Stimulated activated naive CD8-positive, alpha-beta T cell treated with anti-CD3 and anti-CD28 coated beads, Interleukin-15, Interleukin-2, amounts not matched to agents 100 U/mL and 50 U/mL, for 24 hours (primary cell): ENCODE measurements at places on chromosomes 7 and 10.

DNA sequence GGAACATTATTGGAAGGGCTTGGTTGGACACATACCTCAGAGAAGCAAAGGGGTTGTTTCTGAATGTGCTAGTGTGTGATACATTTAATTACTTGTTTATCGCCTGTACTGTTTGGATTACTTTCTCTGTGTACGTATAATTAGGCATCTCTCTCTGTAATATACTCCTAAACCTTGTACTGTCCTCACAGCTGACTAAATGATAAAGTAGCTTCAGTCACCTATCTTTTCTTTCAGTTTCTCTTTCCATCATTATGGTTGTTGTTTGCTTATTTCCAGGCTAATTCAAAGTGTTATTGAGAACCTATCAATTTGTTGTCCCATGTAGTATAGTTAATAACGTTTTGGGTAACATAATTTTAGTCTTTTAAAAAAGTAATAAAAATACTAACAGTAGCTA lies 34.0 kb downstream of the MXI1 start:
- no peak for DNase-seq

- DNase-seq, result no peak
Measured at GRCh38 chr10:78972160-78972946, 96.4 kb upstream of the ZMIZ1 start.

DNA sequence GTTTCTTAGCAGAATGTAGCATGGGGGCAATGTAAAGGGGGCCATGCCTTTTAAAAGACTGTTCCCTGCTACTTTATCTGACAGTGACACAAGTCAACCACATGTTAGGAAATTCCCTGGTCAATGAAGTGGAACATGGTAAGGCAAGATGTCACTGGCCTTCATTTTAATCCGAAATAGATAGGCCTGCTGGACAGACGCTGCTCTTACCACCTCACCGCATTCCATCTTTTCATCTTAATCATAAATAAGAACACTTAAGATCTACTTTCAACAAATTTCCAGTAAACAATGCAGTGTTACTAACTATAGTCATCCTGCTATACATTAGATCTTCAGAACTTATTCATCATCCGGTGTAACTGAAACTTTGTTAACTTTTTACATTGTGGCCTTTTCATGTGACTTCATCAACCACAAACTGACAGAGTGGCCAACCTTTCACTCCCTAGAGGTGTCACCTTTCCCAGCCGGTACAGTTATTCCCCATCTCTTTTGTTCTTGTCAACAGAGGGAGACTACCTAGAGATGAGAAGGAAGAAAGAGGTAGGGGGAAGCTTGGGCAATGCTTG lies 15.6 kb downstream of the ASB4 start:
- peak; percentile 21 for DNase-seq

DNA sequence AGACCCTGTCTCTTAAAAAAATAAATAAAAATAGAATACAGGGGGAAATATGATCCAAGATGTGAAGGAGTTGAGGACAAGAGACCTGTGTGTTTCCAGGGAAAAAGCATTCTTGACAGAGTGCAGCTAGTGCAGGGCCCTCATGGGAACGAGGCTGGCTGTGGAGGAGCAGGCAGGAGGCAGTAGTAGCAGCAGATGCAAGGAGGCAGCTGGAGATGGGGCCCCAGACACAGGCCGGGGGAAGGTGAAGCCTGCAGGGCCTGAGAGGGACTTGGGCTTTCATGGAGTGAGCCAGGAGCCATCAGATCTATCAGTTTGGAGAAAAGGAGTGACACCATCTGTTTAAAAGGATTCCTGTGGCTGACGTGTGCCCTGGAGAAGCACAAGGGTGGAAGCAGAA lies 71.4 kb upstream of the ZNF438 start:
- DNase-seq, result no peak

DNA sequence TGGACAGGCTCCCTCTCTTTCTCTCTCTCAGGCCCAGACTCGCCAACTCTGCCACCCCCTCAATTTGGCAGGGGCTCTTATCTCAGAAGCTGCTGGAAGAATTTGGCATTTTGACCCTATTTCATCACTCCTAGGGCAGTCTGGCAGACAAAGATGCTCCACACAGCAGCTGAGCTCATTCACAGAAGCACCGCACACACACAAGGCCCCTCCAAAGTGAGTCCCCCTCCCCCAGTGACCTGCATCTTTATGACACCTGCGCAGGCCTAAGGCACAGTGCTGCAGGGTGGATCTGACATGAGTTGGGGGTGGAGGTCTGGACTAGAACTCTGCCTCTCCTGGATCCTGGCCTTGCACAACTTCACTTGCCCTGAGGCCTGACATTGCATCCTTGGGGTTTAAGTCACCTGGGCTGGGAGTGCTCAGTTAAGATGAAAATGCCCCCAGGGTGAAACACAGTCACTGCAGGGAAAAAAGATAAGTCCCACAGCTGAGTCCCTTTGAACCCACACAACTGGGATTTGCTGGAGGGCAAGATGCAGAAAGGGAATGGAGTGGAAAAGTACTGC lies 41.1 kb upstream of the DUSP5 start:
- no peak for DNase-seq

GRCh38 chr10:123536176-123536845 lies 129.8 kb upstream of the GPR26 start:
- DNase-seq, result no peak

DNA sequence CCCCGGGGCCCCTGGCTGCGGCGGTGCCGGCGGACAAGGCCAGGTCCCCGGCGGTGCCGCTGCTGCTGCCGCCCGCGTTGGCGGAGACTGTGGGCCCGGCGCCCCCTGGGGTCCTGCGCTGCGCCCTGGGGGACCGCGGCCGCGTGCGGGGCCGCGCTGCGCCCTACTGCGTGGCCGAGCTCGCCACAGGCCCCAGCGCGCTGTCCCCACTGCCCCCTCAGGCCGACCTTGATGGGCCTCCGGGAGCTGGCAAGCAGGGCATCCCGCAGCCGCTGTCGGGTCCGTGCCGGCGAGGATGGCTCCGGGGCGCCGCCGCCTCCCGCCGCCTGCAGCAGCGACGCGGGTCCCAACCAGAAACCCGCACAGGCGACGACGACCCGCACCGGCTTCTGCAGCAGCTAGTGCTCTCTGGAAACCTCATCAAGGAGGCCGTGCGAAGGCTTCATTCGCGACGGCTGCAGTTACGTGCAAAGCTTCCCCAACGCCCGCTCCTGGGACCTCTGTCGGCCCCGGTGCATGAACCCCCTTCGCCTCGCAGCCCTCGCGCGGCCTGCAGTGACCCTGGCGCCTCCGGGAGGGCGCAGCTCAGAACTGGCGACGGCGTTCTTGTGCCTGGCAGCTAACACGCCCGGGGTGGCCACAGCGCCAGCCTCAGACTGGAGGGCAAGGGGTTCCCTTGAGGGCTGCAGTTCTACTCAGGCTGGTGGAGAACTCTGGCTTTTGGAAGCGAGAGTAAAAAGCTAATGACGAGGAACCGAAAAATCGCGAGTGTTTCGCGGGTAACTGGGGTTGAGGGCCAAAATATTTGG lies 804 bp downstream of the FRAT1 start:
- DNase-seq, result peak; percentile 71

- DNase-seq, result no peak
Measured at GRCh38 chr10:61313460-61313859, 139.7 kb downstream of the TMEM26 start.

- no peak for DNase-seq
Measured at GRCh38 chr7:108461840-108462239, 5.6 kb upstream of the NRCAM start.

DNA sequence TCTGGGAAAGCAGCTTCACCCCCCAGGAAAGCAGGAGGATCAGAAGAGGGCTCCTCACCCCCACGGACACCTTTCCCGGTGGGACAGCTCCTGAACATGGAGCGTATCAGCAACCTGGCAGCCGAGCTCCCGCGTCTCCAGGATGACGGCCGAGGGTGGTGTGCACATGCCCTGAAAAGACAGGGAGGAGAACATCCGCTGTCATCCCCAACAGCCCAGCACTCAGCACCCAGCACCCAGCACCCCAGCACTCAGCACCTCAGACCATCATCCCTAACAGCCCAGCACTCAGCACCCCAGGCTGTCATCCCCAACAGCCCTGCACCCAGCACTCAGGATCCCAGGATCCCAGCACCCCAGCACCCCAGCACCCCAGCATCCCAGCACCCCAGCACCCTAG lies 3.9 kb upstream of the CFAP46 start:
- no peak for DNase-seq

GRCh38 chr7:36617408-36617807 lies 106.9 kb downstream of the AOAH start:
- DNase-seq, result no peak

DNA sequence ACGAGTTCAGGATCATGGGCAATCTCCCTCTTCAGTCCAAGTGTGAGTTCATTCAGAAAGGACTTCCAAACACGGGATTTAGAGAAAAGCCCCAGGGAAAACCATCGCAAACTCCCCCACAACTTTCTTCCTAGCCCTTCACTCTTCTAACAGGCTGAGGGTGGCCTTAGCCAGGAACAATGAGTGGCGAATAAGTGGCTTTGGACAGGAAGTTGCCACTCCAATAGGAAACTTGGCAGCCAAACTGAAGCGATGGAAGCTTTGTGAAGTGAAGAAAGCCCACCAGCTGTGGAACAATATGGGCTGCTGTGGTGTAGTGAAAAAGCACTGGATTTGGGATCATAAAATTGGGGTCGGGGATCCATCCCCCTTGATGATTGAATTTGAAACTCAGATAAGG lies 193.2 kb downstream of the TEX36 start:
- no peak for DNase-seq

DNA sequence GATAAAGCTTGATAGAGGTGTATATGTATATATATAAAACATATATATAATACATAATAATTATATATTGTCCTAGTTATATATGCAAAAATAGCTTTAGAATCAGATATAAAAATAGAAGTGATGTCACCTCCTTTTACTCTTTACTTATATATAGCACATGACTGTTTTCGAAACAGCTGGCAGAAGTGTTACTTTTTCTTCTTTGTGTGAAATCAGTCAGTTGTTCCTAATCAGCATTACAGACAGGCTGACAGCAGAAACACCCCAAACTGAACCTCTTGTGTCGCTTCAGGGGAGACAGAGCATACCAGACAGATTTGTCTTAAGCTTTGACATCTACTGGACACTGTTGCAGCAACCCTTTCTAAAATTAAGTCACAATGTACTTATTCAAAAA lies 684.9 kb upstream of the CELF2 start:
- DNase-seq, result no peak

DNA sequence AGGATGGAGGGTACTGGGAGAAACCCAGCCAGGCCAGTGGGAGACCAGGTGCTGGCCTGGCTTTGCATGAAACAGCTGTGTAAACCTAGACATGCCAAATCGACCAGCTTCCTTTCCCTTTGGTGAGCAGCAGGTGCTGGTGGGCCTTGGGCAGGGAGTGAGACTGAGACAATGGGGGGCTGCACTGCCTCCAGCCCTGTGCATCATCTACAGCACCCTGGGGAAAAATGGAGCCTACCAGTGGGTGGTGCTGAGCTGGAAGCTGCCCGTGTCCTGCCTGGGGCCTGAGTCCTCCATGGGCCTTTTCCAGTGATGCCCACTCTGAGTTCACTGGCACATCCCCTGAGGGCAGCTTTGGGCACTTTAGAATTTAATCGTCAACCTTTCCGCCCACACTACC lies 19.2 kb upstream of the DDC start:
- DNase-seq, result no peak

DNA sequence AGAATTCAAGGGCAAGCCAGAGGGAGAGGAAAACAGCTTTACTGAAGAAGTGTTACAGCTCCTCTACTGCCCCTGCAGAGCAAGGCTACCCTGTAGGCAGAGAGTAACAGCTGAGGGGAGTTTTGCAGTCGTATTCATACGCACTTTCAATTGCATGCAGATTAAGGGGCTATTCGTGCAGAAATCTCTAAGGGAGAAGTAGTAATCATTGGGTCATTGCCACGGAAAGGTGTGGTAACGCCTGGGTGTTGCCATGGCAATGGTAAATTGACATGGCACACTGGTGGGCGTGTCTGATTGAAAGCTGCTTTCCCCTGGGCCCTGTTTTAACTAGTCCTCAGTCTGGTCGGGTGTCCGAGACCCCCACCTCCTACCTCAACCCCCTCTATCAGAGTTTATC lies 227.2 kb downstream of the NSUN6 start:
- DNase-seq, result no peak

GRCh38 chr7:102424787-102425218 lies 8.6 kb upstream of the ORAI2 start:
- DNase-seq, result no peak

DNA sequence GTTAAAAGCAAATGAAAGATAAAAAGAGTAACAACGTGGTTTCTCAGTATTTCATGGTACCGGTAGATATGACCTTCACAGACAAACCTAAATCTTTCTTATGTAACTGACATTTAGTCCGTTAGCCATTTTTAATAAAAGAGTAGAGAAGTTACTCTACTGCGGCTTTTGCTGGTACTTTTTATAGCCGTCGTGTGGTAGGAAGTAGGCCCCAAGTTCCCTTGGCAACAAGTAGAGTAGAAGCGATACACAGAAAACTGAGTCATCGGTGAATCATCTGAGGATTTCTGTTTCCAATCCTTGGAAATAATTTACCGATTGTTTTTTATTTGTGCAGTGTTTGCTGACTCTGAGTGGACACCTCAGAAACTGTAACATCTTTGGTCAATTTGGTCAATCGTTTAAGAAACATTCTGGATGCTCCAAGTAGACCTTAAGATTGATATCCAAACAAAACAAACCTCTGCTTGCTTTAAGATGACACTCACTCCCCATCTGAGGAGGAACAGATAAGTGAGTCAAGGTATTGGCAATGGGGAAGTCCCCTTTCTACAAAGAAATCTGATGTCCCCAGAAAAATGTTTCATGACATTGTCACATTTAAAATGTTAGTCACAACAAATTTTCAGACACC lies 63.9 kb upstream of the AHR start:
- peak; percentile 55 for DNase-seq

DNA sequence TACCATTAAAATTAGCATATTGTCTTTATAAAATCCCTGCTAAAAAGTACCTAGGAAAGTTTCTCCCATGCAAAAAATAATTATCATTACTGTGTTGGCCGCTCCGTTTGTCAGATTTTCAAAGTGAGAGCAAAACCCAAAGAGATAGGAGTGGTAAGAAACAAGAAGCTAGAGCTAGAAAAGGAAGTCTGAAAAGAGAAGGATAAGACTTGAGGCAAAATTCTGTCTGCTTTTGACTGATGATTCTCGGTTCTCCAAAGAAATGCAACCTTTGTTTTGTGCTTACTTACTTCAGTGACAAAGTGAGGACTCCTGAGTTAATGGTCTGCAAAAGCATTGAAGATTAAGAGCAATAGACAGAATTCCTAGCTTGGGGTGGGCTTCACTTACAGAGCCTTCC lies 33.3 kb upstream of the CAPZA2 start:
- no peak for DNase-seq

DNA sequence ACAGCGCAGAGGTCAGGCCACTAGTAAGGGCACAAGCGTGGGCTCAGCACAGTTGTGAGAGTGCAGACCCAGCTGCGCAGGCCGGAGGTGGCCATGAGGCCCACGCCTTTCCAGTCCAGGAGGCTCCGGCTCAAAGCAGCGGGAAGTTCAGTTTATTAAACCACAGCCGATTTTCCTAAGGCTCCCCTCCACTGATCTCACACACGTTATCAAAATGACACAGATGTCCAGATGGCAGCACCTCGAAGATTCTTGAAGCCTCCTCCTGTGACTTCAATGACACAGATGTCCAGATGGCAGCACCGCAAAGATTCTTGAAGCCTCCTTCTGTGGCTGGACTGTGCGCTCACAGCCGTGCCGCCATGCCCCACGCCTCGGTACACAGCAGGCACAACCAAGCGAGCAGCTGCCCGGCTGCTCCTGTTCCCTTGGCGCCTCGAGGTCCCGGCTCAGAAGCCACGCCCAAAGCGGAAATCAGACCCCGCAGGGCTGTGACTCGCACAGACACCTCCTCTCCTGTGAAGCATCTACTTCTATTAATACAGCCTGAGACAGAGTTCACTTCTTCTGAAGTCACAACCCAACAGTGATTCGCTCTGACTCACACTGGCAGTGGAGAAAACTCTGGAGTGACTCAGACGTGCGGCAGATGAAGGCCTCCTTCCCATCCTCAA lies 122.7 kb downstream of the MAD1L1 start:
- peak; percentile 77 for DNase-seq
